NCI-H446 (cell line): ENCODE measurements at places on chromosomes 13 and 19.
A peak's percentile ranks its signal among the peaks of the same experiment; 100 is the strongest.

DNA sequence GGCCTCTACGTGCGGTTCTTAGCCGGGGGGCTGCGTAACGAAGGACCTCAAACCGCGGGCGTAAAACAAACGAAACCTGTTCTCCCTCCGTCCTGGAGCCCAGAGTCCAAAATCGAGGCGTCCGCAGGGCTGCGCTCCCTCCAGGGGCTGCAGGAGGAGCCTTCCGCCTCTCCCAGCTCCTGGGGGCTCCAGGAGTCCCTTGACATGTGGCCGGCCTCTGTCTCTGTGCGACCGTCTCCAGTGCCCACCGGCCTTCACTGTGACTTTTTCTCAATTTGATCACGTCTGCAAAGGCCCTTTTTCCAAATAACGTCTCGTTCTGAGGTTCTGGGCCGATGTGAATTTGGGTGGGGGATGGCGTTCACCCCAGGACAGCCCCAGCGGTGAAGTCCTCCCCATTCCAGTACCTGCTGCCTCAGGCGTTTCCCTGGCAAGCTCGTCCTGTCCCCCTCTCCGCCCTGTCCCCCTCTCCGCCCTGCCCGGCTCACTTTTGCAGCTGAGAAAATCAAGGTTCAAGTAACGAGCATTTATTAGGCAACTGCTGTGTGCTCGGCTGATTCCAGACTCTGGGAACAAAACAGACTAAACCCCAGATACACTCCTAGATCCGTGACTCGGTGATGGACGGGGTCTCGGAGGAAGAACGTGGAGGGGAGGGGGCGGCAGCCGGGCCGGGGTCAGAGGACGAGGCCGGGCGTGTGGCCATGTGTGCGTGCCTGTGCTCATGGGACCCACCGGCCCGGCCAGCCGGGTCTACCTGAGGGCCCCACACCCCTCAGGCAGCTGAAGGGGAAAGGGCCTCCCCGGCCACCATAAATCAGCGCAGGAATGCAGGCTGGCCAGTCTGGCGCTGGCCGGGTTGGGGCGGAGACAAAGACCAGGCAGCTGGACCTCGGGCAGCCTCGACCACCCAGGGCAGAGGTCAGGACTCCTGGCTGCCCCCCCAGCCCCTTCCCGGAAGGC, 28.1 kb upstream of the WDR18 start:
- no peak for DNase-seq

DNA sequence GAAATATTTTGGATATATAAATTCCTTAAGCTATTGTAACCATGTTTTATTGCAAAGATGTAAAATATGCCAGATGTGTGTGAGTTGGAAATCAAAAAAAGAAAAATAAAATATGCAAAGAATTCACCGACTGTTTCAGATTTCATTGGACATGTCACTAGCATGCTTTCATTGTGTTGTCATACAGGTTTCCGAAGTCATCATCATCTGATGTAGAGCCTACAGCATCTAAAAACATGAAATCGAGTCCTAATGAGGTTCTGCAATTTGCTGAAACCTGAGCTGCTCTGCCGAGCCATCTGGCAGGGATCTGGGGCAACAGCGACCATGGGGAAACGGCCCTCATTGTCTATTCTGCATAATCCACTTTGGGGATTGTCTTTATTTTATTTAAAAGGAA, 196.1 kb upstream of the MAB21L1 start:
- no peak for DNase-seq

GRCh38 chr13:105177265-105177900, 1358.1 kb downstream of the EFNB2 start:
- DNase-seq = peak; percentile 37

DNA sequence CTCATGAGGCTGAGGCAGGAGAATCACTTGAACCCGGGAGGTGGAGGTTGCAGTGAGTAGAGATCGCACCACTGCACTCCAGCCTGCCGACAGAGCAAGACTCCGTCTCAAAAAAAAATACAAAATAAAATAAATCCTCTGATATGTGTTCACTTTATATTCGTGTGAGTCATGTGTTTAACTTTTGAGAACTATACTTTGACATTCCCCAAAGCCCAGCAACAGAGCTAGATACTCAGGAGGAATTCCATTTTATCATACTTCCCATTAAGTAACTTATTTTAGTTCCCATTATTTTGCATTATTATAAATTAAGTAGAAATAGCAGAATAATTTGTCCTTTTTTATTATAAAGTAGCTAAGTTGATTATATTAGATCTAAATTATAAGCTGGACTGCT, 3.3 kb upstream of the CHAMP1 start:
- no peak for DNase-seq
